Activated CD4-positive, alpha-beta T cell treated with anti-CD3 and anti-CD28 coated beads, Interleukin-2, amount 50 U/mL, for 1 hour (primary cell): ENCODE measurements at places on chromosomes 11 and 22.

- no peak for DNase-seq
Measured at GRCh38 chr11:70314730-70315129, 44.2 kb downstream of the PPFIA1 start.

DNA sequence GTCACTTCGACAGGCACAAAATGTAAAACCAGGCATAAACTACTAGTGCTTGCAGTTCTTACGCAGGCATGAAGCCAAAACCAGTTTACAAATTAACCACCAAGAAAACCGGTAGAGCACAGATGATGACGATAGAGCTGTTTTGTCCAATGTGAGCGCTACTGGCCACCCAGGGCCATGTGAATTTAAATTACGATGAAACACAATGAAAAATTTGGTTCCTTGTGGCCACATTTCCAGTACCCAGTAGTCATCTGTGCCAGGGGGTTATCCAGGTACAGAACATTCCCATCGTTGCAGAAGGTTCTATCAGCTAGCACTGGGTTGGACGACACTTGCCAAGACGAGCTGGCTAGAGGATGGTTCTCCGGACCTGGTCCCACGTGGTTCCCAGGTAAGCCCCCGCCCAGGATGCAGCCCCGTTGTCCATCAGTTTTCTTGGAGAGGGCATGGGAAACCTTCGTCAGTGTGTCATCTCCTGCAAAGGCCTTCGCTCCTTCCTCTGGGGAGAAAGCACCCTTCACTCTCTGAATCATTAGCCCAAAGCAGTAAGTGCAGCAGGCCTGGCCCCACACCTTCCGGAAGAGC is 1.1 kb upstream of the CD81 start:
- DNase-seq: no peak

GRCh38 chr11:130691581-130691980 is 224.7 kb downstream of the SNX19 start:
- DNase-seq: no peak

- no peak for DNase-seq
Measured at GRCh38 chr11:32068134-32068870, 22.6 kb upstream of the RCN1 start.
